CD4-positive, alpha-beta memory T cell (primary cell): ENCODE measurements at places on chromosomes 7 and 10. TPM values are rescaled to one million over a fixed set of nuclear protein-coding genes. Genes with fewer than 3 reads are reported as not detected.
A peak's percentile ranks its signal among the peaks of the same experiment; 100 is the strongest.

NCF1 gene
- 8.1 TPM for polyA plus RNA-seq

PAX4 gene
- polyA plus RNA-seq = not detected

GJD4 gene
- polyA plus RNA-seq = not detected

RBP3 gene
- not detected for polyA plus RNA-seq

SEMA3C gene
- not detected for polyA plus RNA-seq

PON3 gene
- polyA plus RNA-seq = not detected

PDGFA gene
- not detected for polyA plus RNA-seq

SPDYE8 gene
- polyA plus RNA-seq = 0.10 TPM

STAG3 gene
- polyA plus RNA-seq = 1.6 TPM

TES gene
- 248 TPM for polyA plus RNA-seq

FAM180A gene
- not detected for polyA plus RNA-seq

SNCG gene
- not detected for polyA plus RNA-seq

HGF gene
- polyA plus RNA-seq = not detected

STAM gene
- 11.3 TPM for polyA plus RNA-seq

DNA sequence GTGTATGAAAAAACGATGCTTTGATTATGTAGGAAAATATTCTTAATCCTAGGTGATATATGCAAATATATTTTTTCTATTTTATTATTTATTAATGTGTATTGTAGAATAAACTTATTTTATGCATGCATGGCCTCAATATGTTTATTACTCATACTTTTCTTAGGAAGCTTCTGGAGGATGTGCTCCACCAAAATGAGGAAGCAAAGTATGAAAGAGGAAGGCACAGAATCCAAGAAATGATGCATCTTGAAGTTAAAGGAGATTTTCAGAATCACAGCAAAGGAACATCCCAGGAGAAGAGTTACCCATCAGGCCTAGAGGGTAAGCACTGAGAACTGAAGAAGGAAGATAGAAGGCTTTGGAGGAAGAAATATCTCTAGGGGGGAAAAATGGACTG, 35.0 kb upstream of the MRPS16 start:
- H3K27me3 ChIP-seq = no peaks in the 10 kb centered on the region
- H3K27ac ChIP-seq = no peak overlapping the region
- H3K36me3 ChIP-seq = no peaks in the 10 kb centered on the region
- no peaks in the 10 kb centered on the region for H3K4me1 ChIP-seq

GRCh38 chr7:156050636-156051569, 238.6 kb upstream of the SHH start:
- H3K4me3 ChIP-seq = no peak overlapping the region
- H3K4me1 ChIP-seq = no peaks in the 10 kb centered on the region
- no peak for DNase-seq
- no peaks in the 10 kb centered on the region for H3K27me3 ChIP-seq
- no peaks in the 10 kb centered on the region for H3K36me3 ChIP-seq

GRCh38 chr10:16987976-16988610, 141.5 kb downstream of the CUBN start:
- H3K27ac ChIP-seq = no peak overlapping the region
- no peak overlapping the region for H3K4me3 ChIP-seq
- no peaks in the 10 kb centered on the region for H3K27me3 ChIP-seq
- no peak for DNase-seq
- H3K4me1 ChIP-seq = no peaks in the 10 kb centered on the region
- H3K36me3 ChIP-seq = no peaks in the 10 kb centered on the region

- no peak for DNase-seq
- H3K27me3 ChIP-seq = no peaks in the 10 kb centered on the region
- H3K4me1 ChIP-seq = peaks cover 3% of the 10 kb centered on the region
Measured at GRCh38 chr10:64036321-64036930, 515.2 kb downstream of the REEP3 start.

DNA sequence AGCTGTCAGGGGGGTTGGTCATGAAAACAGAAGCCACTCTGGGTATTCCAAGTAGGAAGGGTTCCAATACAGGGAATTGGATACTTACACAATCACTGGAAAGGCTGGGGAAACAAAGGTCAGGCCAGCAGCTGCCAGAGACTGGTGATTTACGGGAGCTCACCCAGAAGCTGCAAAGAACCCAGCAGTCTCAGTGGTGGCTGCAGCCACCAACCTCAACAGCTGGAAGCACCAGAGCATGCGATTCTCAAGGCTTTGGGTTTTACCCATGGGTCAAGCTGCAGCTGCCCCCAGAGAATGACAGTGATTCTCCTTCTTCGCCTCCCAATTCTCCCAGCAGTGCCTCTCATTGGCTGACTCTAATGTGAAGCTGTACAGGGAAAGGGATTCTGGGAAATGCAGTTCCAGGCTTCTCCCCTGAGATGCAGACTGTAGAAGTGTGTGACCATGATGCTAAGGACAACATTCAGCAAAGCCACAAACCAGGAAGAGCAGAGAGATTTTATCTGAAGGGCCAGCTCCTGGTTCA, 107.2 kb upstream of the TCF7L2 start:
- DNase-seq = no peak
- no peak overlapping the region for H3K4me3 ChIP-seq
- no peak overlapping the region for H3K27ac ChIP-seq
- no peaks in the 10 kb centered on the region for H3K36me3 ChIP-seq

DNA sequence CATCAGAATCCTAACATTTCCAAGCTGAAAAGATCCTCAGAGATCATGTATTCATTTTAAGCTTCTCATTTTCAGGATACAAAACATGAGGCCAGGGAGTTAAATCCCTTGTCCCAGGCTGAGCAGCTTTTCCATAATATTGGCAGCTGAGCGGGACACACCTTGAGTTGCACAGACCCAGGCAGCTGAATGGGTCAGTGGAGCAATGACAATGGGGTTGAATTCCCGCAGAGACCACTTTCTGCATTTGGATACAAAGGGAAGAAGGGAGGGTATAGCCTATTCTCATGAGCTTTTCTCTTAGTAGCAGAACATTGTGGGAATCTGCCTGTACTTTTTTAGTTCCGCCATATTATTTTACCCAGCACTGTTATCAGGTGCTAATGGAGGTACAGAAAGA, 49.5 kb downstream of the PRR15 start:
- no peak overlapping the region for H3K4me3 ChIP-seq
- H3K36me3 ChIP-seq = no peaks in the 10 kb centered on the region
- H3K4me1 ChIP-seq = no peaks in the 10 kb centered on the region
- DNase-seq = no peak
- no peaks in the 10 kb centered on the region for H3K27me3 ChIP-seq
- no peak overlapping the region for H3K27ac ChIP-seq

DNA sequence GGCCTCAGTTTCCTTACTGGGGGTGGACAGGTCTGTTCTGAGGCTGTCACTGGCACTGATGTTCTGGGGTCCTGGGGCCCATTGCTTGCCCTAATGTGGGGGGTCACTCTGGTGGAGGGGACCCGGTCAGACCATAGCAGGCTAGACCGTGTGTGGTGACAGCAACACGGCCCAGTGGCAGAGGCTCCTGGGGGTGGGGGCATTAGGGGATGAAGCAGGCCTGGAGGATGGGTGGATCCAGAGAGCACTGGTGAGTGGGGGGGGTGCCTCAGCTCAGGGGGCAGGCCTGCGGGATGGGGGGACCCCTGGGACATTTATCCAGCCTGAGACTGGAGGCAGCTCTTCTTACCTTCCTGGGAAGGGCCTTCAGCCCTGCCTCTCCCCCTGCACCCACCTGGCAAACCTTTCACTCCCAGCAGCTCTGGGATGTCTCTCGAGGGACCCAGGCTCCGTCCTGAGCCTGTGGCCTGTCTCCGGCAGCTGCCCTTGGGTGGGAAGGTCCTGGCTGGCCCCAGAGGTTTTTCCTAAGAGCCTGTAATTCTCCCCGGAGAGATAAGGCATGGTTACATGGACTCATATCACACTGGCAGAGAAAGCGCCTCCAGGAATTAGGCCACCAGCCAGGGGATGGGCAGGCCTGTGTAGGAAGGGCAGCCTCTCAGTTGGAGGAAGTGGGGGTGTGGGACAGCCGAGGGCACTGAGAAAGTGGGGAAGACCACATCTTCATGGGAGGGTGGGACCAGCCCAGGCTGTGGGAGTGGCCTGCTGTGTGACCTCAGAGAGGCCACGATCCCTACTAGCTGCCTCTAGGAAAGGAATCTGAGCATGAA, 147.7 kb downstream of the UBE2H start:
- H3K27ac ChIP-seq = no peak overlapping the region
- H3K4me1 ChIP-seq = no peaks in the 10 kb centered on the region
- no peaks in the 10 kb centered on the region for H3K27me3 ChIP-seq
- no peak for DNase-seq

GRCh38 chr7:95267754-95268153, 56.6 kb downstream of the PON1 start:
- no peak overlapping the region for H3K27ac ChIP-seq
- H3K4me1 ChIP-seq = no peaks in the 10 kb centered on the region
- no peak for DNase-seq
- H3K36me3 ChIP-seq = no peaks in the 10 kb centered on the region
- H3K27me3 ChIP-seq = no peaks in the 10 kb centered on the region
- no peak overlapping the region for H3K4me3 ChIP-seq

DNA sequence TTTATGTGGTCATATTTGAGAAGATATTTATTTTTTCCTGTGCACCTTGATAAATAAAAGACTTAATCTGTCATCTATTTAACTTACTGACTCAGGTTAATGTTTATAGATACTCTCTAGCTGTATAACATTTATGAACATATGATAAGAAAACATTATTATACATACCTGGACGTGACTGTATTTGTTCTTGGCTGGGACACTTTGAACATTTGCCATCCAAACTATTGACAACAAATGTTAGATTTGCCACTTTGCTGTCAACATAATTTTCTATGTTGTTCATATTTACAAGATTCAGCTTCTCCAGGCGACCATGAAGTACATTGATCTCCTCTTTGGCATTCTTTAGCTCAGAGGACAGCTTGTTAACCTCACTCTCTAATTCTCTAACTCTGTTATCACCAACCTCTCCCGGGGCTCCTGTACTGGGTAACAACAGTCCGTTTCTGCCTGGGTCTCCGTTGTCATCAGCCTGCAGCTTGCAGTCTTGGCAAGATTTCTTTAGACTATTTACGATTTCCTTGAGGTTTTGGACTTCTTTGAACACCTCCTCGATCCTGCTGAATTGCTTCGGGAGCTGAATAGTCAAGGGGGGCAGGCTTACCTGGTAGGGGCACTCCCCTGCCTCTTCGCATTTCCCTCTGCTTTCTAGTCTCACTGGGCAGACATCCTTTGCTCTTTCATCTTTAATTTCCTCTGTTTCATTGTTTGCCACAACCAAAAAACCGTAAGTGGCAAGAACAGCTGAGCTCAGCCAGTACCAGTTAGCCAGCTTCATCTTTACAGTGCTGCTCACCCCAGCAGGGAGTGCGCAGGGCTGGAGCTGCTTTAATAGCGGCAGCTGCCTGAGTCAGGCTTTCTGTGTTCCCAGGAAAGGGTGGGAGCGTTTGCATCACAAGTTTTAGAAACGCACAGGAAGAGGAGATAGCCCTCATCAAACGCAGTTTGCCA, at the start of gene FGL2:
TSS of gene FGL2 (minus strand) at position 807 of the 954 bp plus-strand sequence. CDS start at position 781, 26 bp downstream.
- H3K4me1 ChIP-seq = peaks cover 52% of the 10 kb centered on the region
- peak within 1 kb of the TSS; percentile 67 for H3K4me3 ChIP-seq
- H3K27ac ChIP-seq = peak within 1 kb of the TSS; percentile 56
- H3K36me3 ChIP-seq = no peaks in the 10 kb centered on the region

DNA sequence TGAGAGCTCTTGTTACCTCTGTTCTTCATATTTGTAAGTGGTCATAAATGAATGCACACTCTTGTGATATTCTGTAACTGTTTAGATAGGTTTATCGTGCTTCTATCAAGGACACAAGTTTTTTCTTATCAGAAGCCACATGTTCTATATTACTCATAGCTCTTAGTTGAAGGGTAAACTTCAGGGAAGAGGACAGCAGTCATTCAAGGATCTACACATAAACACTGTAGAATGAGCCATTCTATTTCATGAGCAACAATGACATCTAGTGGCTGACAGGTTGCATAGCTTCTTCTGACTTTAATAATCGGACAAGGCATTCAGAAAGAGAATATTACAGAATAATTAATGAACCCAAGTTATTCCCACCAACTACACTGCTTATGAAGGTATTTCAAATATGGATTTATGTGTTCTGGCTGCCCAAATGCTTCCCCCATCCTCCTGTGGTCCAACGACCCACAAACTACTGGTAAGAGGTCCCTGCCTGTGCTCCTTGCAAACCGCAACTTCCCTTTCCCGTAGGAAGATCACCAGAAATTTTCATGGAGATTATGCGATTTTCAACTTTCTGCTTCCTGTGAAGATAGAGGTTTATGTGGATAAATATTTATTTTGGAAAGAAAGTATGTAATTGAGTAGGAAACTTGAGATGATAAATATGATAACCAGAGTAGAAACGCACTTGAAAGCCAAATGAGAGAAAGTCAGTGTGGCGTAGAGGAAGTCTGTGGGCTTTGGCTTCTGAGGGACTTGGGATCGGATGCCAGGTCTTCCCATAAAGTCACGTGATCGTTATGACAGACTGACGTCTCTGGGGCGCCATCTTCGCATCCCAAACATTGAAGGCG, 16.8 kb upstream of the ABCB5 start:
- no peaks in the 10 kb centered on the region for H3K27me3 ChIP-seq
- H3K27ac ChIP-seq = no peak overlapping the region
- DNase-seq = peak; percentile 38
- H3K4me1 ChIP-seq = no peaks in the 10 kb centered on the region
- no peaks in the 10 kb centered on the region for H3K36me3 ChIP-seq

GRCh38 chr7:23431702-23432199, 38.5 kb downstream of the IGF2BP3 start:
- no peak overlapping the region for H3K27ac ChIP-seq
- no peaks in the 10 kb centered on the region for H3K27me3 ChIP-seq
- no peak overlapping the region for H3K4me3 ChIP-seq
- DNase-seq = no peak

DNA sequence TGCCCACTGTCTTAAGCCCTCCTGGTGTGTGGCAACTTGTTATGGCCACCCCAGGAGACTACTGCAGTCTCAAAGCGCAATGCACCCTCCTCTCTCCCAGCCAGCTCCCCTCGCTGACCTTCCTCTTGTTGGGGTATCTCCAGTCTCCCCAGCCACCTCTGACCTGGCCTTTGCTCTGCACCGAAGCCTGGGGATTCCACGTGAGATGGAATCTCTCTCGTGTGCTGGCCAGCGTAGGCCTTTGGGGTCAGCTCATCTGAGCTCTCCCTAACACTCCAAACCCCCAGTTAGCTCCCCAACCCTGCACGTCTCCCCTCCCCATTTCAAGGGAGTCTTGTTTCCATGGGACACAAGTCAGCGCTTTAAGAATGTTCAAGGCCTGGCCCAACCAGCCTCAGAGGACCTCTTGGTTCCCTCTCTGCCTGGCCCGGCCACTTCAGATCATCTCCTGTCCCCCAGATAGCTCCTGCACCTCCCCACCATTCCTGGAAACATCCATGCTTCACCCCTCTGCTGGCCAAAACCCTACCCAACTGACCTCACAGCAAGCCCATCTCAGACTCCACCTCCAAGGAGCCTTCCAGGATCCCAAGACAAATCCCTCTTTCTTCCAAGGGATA, 11.2 kb downstream of the ITPRIP start:
- H3K36me3 ChIP-seq = no peaks in the 10 kb centered on the region
- H3K4me3 ChIP-seq = no peak overlapping the region
- H3K27ac ChIP-seq = peak overlapping the region; percentile 64
- DNase-seq = no peak

- no peak overlapping the region for H3K4me3 ChIP-seq
- H3K36me3 ChIP-seq = no peaks in the 10 kb centered on the region
- DNase-seq = no peak
- peaks cover 7% of the 10 kb centered on the region for H3K4me1 ChIP-seq
- no peak overlapping the region for H3K27ac ChIP-seq
Measured at GRCh38 chr10:8544500-8544899, 490.0 kb downstream of the GATA3 start.

GRCh38 chr10:113802997-113803396, 50.9 kb downstream of the DCLRE1A start:
- H3K4me1 ChIP-seq = no peaks in the 10 kb centered on the region
- no peak overlapping the region for H3K27ac ChIP-seq
- DNase-seq = no peak
- H3K4me3 ChIP-seq = no peak overlapping the region
- H3K36me3 ChIP-seq = no peaks in the 10 kb centered on the region
